Activated CD4-positive, alpha-beta T cell treated with anti-CD3 and anti-CD28 coated beads, Interleukin-2, Interleukin-6, amounts not matched to agents 100 ng/mL and 50 ng/mL, durations not matched to agents 16 hours and 8 hours (primary cell): ENCODE measurements at places on chromosomes 2 and 18.

DNA sequence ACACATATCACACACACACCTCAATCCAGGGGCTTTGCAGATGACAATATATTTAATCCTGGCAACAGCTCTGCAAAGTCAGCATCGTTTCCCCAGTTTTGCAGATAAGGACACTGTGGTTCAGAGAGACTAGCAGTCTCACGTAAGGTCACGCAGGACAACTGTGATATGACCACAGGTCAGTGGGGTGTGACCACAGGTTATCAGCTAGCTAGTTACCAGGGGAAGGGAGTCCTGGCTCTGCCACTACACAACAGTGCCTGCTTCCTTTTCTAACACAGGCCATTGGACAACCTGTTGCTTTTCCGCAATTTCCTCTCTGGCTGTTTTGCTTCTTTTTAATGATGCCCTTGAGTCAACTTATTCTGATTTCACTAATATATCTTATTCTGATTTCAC, 33.3 kb downstream of the RBMS1 start:
- DNase-seq = no peak

DNA sequence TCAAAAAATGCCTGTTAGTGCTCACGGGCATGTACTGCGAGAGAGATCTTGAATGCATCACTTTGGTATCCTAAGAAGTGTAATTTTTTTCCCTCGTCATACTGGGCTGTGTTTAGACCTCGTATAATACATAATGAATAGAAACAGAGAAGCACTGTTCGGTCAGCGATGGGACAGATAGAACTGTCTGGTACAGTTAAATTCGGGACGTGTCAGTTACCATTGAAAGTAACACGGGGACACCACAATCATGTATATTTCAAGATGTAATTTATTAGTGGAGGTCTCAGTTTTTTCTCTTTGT, 1.8 kb downstream of the PKP4 start:
- DNase-seq = no peak

DNA sequence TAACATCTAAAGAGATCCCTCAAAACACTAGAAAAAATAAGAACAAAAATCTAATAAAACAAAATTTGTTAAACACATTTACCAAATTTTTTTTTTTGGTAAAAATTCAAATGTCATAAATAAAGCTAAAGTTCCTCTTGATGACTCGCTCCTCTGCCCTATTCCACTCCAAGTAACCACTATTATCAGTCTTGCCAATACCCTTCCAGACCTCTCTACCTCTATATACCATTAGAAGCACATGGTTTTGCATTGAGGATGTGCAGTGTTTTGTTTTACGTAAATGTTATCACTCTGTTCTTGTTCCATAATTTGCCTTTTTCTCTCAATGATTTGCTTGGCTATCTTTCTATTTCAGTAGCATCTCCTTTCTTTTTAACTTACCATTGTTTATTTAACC, 10.9 kb downstream of the IL1B start:
- DNase-seq = no peak

DNA sequence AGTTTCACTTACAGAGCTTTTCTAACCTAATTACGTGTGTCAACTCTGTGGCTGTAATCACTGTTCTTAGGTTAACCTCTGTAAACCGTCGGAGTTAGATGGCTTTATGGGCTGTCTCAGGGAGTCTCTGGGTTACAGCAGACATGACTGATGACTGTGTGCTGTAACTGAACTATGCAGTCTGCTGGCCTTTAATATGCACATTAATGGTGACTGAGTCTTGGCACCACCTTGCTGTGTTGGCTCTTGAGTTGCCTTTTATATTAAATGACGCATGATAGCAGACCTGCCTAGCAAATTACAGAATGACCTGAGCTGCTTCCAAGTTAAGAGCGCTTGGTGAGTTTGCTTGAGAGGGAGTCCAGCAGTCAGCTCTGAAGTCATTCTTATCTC, 90.1 kb downstream of the ACKR3 start:
- no peak for DNase-seq

DNA sequence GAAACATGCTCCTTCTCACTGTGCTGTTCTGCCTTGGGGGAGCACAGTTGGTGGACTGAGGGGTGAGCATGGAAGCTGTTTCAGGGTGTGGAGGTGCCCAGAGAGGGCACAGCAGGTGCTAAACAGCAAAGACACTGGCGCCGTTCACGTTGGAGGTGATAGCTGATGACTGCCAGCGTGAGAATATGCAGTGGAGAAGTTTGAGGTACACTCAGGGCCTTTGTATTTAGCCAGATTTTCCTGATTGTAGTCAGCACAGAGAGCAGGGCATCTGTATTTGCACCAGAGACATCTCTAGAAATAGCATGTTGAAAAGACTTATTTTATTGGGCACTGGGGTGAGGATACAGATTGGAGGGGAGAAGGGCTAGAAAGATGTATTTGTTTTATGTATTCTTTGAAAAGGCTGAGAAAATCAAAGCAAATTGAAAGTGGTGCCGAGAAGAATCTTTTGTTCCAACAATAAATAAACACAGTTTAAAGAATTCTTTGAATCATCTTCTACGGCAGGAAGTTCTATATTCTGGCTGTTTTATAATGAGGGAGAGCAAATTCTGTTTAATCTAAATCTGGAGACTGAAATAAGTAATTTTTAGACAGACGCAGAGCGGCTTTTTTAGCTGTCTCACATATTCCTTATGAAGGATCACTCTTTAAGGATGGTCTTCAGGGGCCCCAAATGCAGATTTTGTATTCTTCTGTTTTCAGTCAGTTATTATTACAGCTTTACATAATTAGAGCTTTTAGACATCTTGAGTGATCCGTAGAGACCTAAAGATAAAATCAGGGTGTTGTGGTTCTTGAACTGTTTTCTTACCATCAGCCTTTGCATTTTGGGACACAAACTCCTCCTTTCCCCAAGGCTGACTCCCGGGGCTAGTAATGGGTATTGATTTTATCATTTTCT, 7.1 kb downstream of the ZNF532 start:
- no peak for DNase-seq

DNA sequence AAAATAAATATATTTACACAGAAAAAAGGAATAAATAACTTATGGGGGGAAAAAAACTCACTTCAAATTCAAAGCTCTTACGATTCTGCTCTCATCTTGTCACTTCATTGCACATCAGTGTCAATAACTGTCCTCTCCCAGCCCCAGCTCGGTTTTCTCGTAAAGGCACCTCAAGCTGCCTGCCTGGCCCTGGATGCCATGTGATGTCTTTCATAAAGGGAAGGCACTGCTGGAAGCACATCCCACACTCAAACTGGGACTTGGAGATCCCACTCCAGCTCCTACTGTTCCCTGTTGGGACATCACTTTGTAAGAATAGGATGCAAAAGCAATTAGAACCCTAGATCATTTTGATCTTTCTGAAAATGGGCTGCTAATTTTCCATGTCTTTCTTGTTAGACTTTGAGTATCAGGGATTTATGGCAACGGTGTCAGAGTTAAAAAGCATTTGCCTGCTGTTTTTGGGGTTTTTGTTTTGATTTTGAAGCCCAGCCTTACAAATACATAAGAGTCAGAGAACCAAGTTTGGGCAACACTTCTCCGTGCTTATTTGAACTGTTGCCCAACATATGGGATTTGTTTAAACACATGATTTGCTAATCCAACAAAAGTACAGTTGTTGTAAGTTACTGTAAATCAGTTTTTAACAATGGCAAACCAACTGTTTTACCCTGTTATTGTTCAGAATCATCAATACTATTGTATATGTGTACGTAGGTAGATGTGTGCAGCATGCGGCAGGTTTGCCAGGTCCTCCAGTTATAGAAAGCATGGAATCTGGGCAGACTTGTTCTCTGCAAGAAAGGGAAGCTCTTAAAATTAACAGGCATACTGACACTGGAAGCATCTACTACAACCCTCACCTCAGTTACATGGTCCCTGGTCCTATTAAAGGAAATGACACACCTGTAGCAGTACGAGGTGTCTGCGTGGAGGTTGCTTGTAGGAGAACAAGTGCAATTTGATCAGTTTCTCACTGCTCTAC, 20.6 kb downstream of the SERTAD2 start:
- DNase-seq = no peak

- DNase-seq = no peak
Observed at GRCh38 chr2:160156100-160156499, 44.0 kb downstream of the ITGB6 start.

DNA sequence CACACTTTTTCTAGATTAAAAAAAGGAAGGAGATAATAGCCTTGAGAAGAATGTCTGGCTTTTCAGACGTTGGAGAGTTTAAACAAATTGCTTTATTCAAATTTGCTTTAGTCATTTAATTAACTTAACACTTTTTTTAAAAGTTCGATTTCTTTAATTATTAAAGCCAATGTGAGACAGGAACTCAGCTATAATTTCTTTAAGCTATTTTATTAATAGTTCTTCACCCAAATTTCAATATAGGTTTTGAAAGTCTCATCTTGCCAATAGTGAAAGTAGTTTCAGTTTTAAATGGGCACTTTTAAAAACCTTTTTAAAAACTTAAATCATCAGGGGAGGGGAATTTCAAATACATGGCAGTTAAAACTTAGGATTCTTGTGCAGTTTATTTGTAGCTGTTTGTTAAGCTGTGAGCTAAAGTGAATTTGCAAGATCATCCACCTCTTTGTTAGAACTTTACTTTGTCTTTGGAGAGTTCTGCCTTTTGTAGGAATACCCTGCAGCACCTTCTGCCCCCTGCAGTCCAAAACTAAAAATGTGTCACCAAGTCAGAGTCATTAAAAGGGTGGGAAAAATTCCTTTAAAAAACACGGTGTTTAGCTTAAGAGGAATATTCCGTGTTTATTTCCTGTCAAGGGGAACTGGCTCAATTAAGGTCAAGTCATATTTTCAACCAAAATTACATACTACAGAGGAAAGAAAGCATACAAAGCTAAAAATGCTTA, 4.6 kb downstream of the TGIF1 start:
- DNase-seq = peak; percentile 56

DNA sequence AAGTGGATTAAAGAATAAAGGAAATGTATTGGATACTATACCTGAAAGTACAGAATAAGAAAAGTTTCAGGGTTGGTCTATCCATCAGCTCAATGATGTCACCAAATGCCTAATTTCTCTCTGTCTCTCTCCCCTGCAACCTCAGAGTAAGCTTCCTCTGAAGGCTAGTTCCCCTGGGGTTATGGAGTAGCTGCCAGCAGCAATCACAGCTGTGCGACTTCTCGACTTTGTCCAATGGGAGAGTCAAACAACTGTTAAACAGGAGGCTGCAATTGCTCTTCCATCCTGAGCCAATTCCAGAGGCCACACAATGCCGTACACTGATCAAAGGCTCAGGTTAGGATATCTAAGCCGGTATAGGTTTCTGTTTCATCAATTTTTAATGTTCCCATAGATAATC, 95.3 kb upstream of the FANCL start:
- no peak for DNase-seq

DNA sequence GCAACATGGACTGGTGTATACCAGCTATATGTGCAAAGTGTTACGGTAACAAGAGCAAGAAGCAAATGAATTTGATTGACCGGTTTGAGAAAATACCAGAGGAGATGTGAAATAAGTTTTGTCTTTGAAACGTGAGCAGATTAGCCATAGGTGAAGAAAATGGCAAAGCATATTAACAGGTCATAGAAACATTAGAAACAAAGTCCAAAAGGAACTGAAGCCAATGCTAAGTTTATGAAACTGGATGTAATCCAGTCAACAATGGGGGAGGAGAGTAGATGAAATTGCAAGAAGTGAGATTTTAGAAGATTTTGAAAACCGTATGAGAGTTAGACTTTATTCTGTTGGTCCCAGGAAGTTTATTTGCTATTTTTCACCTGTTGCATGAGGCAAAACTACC, 1315.4 kb upstream of the CHAC2 start:
- DNase-seq = no peak
